ENCODE measurements at places on chromosomes 2 and 18. TPM values are rescaled to one million over a fixed set of nuclear protein-coding genes. Genes with fewer than 3 reads are reported as not detected.

DNA sequence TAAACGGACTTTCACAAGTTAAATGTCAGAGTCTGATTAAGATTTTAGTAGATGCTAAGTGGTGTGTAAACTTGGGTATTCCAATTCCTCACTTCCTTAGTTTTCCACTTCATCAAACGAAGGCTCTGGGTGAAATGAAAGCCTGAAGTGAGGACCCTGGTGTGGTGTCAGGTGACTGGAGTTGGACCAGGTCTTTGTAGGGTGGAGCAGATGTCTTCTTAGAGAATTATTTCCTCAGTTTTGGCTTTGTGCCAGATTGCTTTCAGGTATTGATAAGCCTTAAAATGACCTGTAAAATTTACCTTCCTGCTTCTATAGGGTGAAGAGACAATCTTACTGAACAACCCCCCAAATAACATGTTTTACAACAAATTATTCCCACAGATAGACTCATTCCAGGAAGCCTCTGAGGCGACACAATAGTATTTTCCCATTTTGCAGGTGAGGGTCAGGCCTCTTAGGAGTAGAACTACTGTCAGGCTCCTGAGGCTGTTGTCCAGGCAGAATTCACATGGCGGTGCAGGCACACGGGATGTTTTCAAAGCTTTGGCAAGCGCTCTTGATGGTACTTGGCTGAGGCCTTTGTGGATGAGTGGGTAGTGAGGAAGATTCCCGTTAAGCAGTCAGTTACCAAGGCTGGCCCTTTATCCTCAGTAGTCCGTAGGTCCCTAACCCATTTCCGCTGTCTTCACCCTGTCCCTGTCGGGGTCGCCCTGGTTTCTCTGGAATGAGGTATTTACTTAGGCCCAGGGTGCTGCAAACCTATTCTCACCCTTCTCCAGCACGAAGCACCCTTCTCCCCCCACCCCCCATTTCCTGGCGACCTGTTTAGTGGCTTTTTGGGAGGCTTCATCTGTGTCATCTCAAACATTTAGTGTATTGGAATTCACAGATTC, 6.6 kb downstream of the RPS7 start:
- no peak for DNase-seq

GRCh38 chr2:19574778-19575260, 216.4 kb upstream of the OSR1 start:
- peak; percentile 76 for DNase-seq

DNA sequence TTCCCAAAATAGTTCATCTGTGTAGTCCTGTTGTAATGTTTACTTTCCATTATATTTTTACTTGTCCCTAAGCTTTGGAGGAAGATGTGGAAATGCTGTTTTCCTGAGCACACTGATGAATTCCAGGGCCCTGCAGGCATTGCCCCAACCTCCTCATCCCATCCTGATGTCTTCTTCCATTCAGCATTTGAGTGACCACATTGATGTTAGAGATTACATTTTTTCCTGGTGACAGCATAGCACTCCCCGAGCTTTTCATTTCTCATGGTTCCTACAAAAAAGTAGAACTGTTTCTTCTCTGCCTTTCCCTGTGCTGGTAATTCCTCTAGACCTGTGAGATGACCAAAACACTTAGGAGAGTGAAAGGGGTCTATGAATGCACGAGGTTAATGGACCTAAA, 4.8 kb downstream of the IL36A start:
- no peak for DNase-seq

GRCh38 chr18:49321271-49321670, 139.2 kb downstream of the DYM start:
- DNase-seq: no peak

- DNase-seq: peak; percentile 95
These were observed at the start of gene GPD2 for GRCh38 chr2:156435718-156436496. Gene GPD2 (plus strand): TSS chr2:156436379. CDS start chr2:156476106, 39,727 bp downstream.

DNA sequence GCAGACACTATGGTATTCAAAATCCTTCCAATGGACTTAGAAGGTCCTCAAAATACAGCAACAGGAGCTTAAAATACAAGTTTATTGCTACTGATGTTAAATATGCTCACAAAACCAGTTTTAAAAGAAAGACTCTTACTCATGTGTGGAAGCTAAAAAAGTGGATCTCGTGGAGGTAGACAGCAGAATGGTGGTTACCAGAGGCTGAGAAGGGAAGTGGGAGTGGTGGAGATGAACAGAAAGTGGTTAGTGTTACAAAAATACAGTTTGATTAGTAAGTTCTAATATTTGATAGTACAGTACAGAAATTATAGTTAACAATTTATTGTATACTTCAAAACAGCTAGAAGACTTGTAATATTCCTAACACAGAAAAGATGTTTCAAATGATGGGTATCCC, 12.1 kb downstream of the ADAM17 start:
- no peak for DNase-seq

Gene KATNAL2
- 2.9 TPM for total RNA-seq

Gene TBR1
- total RNA-seq: 4.3 TPM

DNA sequence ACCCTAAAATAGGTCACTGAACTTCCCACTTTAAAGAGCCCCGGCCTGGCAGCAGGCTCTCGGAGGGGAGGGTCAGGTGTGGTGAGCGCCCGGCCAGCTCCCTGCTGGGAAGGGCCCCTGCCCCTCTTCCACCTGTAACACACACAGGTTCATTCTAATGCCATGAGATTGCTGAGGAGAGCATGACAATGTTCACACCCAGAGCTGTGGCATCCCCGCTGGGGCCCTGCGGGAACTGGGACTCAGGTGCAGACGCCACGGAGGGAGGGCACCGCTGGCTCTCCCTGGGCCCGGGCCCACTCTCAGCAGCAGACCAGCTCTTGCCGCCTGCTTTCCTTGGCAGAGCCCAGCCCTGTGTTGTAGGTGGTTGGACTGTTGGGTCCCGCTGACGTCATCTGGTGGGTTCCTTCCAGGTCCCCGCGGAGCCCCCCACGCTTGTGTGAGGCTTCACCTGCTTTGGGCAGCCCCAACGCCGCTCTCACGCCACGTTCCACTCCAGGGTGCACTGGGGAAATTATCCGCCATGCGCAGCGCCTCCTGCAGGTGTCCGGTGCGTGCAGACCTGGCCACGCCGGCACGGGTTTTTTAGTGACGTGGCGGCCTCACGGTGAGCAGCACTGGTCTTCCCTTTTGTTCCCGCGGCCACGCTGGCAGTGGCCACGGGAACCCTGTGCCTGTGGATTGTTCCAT, 50.4 kb upstream of the KCNG2 start:
- DNase-seq: no peak

Gene CNOT11
- 26.5 TPM for total RNA-seq

GRCh38 chr2:221282386-221282785, 289.7 kb downstream of the EPHA4 start:
- DNase-seq: no peak

DNA sequence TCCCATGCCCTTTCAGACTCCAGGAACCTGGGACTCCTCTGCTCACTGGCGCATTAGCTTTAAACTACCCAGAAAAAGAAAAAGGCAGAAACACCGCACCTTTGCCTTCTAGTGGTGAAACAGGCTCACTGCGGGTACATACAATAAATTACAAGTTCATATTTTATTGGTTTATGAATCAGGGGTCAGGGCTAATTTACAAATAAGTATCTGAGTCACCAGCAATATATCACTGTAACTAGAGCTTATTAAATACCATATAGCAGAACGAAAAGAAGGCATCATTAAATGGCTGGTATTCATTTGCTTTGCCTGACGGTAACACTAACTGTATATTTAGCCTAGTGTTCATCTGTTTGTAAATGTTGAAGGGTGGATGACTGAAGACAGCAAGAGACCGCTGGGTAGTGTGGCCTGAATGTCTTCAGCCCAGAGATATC, 26.9 kb upstream of the DTNB start:
- DNase-seq: peak; percentile 45

DNA sequence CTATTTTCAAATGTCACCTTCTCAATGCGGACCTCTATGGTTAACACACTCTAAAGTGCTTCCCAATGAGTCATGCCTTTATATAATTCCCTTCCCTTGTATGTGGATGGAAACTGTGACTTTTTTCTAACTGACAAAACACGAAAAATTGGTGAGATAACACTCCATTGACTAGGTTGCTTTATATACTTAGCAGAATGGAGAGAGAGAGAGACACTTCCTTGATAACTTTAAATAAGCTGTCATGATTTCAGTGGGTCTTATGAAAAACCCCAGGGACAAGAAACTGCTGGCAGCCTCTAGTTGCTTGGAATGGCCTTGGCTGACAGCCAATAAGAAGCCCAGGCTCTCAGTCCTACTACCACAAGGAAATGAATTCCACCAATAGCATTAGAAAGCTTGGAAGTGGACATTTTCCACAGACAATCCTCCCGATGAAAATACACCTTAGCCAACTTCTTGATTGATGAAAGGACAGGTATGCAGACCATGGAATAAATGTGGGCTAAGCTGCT, 322.2 kb downstream of the ZNF804A start:
- peak; percentile 45 for DNase-seq

DNA sequence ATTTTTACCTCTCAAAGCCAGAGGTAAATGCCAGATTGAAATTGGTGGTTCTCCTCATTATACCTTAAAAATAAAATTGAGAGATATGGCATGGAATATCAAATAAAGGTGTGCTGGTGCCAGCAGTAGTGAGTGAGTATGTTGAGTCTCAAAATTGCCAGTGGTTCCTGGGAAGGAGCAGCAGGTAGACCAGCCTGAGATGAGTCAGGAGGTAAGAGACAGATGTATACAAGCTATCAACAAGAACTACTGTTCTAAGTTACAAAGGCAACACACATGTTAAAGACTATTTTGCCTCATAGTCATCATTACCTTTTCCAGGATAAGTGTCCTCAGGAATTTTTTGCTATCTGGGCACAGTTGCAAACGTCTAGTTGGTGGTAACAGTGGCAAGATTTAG, 1.3 kb upstream of the UPP2 start:
- DNase-seq: no peak

DNA sequence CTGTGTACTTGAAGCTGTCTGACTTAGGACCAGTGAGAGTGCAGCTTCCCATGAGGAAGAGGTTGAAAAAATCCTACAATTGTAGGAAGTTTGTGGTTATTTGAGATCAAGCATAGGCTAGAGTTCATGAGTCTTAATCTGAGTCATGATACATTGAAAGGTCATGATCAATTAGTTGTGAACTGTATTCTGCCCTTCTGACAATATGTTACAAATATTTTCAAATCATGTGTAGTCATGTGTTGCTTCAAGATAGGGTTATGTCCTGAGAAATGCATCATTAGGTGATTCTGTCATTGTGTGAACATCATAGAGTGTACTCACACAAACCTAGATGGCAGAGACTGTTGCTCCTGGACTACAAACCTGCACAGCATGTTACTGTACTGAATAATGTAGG, 68.4 kb upstream of the MFF start:
- DNase-seq: no peak

- DNase-seq: no peak
These were observed 118.9 kb downstream of the PXDN start for GRCh38 chr2:1625281-1626001.

- DNase-seq: peak; percentile 3
These were observed 295.6 kb upstream of the DLGAP1 start for GRCh38 chr18:4750393-4751346.

DNA sequence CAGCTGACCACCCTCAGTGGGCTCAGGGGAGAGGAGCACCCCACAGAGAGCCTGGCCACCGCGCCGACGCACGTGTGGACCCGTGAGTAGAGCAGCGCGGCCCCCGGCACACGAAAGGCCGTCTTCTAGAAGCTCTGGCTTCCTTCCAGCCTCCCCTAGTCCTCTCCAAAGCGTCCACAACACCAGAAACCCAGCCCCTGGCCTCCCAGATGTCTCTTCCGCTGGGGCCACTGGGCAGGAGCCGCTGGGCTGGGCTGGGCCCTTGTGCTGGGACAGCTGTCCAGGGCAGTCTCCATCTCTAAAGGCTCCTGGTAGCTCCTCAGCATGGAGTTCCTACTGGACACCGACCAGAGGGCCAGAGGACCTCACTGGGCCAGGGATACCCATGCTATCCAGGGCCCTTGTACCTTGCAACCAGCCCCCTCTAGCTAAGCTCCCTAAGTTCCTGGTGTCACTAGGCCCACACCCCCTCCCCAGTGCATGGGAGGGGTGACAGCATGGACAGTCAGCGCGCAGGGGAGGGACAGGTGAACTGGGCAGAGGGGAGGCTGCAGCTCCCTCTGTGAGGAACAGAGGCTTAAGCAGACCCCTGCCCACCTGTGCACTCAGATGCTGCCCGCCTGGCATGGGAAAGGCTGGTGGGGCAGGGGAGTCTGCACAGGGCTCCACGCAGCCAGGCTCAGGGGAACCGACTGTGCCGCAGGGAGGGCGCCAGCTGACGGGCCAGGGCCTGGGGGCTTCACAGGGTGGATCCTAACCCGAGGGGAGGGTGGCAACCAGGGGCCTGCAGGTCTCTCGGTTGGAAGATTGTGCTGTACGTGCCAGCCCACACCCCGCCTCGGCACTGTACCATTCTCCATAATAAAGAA, 32.9 kb downstream of the MTERF4 start:
- DNase-seq: no peak

- peak; percentile 65 for DNase-seq
These were observed 131.2 kb upstream of the SEC11C start for GRCh38 chr18:59008302-59008974.

Data from umbilical cord (tissue), 2 donors.